ENCODE measurements at places on chromosomes 6 and 20. TPM values are rescaled to one million over a fixed set of nuclear protein-coding genes. Genes with fewer than 3 reads are reported as not detected.

DNA sequence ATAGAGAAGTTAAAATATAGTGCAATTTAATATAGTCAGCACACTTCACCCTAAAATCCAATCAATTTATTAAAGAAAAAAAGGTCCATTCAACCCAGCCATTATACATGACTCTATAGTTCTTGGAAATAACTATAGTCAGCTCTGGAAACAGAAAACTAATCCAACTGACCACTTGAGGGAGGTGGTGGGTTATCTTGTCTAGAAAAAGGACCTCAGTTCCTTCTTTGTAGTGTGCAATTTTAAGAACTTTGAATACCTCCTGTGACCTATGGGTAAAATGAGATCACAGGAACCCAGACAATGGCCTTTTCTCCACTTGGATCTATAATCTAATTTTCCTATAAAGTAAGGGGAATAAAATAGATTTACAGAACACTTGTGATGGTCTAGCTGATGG lies 163.6 kb upstream of the CENPW start:
- H3K4me3 ChIP-seq: no peak overlapping the region
- no peaks in the 10 kb centered on the region for H3K4me1 ChIP-seq
- no peaks in the 10 kb centered on the region for H3K36me3 ChIP-seq
- no peaks in the 10 kb centered on the region for H3K27me3 ChIP-seq

DNA sequence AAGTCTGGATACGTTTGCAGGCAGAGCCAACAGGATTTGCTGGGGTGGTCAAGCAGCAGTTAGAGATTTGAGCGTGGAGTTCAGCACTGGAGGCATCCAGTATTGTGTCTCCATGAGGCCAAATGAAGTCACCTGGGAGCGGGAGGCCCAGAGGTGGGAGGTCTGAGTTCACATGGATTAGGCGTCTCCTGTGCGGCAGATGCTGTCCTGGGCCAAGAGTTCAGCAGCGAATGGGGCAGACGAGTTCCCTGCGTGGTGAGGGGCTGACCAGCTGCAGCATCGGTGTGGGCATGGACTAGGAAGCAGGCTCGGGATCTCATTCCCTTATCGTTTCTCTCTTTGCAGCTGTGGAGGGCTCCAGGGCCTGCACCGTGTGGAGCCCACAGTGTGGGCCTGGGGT lies 66.2 kb downstream of the BCAS4 start:
- H3K27ac ChIP-seq: no peak overlapping the region
- no peaks in the 10 kb centered on the region for H3K27me3 ChIP-seq
- H3K36me3 ChIP-seq: no peaks in the 10 kb centered on the region

- H3K4me1 ChIP-seq: peaks cover 3% of the 10 kb centered on the region
- H3K36me3 ChIP-seq: peaks cover 5% of the 10 kb centered on the region
- H3K27me3 ChIP-seq: no peaks in the 10 kb centered on the region
Observed at GRCh38 chr6:144284783-144285547, at the start of gene UTRN. Gene UTRN, plus strand, starts transcription at chr6:144285335. Its CDS starts 6,494 bp downstream, at chr6:144291829.

The SLC52A3 gene
- 2.1 TPM for total RNA-seq

GRCh38 chr20:40160097-40160550 lies 528.9 kb downstream of the MAFB start:
- H3K4me1 ChIP-seq: no peaks in the 10 kb centered on the region
- no peak overlapping the region for H3K4me3 ChIP-seq
- peak; percentile 85 for DNase-seq
- no peaks in the 10 kb centered on the region for H3K36me3 ChIP-seq
- H3K27me3 ChIP-seq: no peaks in the 10 kb centered on the region
- no peak overlapping the region for H3K27ac ChIP-seq

DNA sequence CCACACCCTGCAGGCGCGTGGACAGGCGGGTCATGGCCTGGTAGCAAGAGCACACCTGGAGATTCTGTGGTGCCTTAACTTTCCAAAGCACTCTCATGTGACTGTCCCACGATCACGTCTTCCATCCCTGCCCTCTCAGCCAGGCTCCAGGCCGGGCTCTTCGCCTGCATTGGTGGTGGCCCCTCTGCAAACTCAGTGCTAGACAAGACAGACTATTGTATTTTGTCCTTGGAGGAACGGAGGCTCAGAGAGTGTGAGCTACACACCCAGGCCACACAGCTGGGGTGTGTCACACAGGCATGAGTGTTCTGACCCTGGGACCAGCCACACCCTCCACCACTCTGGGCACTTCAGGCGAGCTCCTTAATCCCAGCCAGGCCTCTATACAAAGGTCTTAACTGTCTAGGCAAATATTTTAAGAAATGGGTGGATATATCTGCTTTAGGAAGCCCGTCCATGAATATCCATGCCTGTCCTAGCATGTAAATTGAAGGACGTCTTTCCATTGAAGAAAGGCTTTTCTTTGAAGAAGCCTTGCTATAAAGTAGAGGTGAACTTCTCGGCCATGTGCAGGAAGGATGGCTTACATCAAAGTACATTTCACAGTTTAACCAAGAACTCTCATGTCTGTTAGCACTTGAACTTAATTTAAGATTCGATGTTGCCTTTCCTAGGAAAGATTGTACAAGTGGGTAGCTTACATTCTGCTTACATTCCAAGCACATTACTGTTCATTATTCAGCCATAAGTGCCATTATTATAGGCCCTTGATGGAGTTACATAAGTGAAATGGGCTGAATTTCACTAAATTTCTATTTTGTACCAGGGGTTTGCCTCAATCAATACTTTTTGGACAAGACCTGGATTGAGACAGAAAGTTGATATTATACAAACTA lies 263.9 kb downstream of the DLL1 start:
- H3K27me3 ChIP-seq: no peaks in the 10 kb centered on the region
- H3K27ac ChIP-seq: no peak overlapping the region
- H3K4me3 ChIP-seq: no peak overlapping the region
- no peaks in the 10 kb centered on the region for H3K36me3 ChIP-seq
- H3K4me1 ChIP-seq: no peaks in the 10 kb centered on the region
- DNase-seq: peak; percentile 28

DNA sequence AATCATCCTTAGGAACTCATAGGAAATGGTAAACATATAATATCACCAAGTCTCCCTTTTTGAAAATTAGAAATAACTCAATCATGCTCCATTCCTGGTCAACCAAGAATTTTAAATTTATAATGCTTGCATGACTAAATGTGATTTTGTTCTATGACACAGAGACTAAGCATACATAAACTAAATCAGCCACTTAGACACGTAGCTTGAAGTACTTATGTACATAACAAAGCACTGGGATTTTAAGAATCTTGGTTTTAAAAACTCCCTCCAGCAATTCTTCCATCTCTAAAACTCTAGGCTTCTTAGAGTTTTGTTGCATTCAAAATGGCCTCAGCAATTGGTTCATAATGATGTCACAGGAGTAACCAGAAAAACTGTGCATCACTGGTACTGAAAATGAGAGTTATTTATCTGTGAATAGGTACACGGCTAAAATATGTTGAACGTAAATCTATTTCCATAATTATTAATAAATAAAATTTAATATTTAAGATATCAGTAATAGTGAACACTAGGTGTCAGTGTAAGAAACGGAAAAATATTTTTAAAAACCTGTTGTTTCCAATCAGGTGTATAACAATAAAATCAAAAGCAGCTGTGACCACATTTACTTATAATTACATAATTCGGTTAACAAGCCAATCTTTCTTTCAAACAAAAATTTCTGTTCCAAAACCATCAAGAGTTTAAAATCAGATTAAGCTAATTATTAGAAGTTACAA lies 241.6 kb upstream of the RUNX2 start:
- H3K27me3 ChIP-seq: no peaks in the 10 kb centered on the region
- no peak for DNase-seq
- H3K27ac ChIP-seq: no peak overlapping the region
- H3K4me1 ChIP-seq: no peaks in the 10 kb centered on the region

GRCh38 chr20:33443006-33443511 lies 504 bp downstream of the SNTA1 start:
- H3K4me1 ChIP-seq: no peaks in the 10 kb centered on the region
- DNase-seq: no peak
- no peaks in the 10 kb centered on the region for H3K36me3 ChIP-seq

The PACRG gene
- 0.42 TPM for total RNA-seq
